ENCODE measurements at places on chromosomes 5 and 9.

- no peak for DNase-seq
Measured at GRCh38 chr5:33690374-33691135, 201.2 kb downstream of the ADAMTS12 start.

DNA sequence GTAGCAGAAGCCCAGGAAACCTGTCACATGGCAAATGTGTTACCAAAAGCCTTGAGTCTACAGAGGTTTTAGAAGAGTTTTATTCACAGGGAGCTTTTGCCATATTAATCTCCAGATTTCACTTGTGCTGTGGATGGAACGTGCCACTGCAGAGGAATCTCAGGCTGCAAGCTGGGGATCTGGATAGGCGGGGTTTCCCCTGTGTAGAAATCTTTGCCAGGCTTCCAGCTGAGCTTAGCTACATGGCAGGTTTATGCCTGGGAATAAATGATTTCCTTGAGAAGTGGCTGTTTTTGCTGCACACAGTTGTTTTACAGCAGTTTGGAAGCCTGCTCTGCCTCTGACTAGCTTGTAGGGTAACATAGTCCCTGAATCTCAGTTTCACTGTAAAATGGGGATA is 224.6 kb upstream of the PLPPR1 start:
- no peak for DNase-seq

- no peak for DNase-seq
Measured at GRCh38 chr5:141958113-141958512, at the start of gene PCDH12. Gene PCDH12, minus strand, starts transcription at chr5:141958202. Its CDS starts 351 bp downstream, at chr5:141957851.

DNA sequence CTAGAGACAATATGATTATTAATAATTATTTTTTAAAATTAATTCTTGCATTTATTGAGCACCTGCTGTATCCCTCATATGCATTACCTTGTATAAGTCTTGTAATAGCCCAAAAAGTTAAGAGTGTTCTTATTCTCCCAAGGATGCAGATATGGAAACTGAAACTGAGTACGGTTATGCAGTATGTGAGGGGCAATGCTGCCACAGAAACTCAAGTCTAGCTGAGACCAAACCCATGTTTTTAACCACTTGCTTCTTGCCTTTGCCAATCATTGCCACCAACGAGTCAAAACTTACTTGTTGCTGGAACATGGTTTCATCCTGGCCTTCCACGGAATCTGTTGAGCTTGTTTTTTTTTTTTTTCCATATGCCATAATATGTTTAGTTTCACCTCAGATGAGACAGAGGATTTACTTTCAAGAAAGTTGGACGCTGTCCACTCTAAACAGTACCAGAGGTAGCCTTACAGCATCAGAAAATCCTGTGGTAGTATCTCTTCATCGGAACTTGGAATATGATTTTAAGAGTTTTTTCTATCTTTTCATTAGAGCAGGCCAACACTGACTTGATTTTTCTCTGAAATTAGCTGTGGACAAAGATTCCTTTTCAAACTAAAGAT is 27.9 kb downstream of the DOCK8 start:
- no peak for DNase-seq

DNA sequence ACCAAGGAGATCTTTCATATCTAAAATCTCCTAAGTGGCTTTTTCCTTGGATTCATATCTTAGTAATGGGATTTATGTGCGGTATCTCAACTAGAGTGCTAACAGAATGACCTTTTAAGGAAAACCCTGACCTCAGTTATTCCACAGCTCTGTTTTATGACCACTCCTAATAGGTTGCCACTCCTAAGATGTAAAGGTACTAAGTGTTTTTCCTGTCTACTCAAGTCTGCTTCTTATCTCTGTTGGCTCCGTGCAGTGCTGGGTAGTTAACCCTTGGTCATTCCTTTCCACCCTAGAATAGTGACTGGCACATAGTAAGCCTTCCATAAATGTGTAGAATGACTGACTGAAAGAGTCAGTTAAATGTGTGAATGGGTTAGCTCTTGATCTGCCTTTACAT is 161.4 kb downstream of the DOCK2 start:
- DNase-seq = no peak
